Heart right ventricle (tissue), 16 donors: ENCODE measurements at places on chromosomes 1 and 21. TPM values are rescaled to one million over a fixed set of nuclear protein-coding genes. Genes with fewer than 3 reads are reported as not detected.

DNA sequence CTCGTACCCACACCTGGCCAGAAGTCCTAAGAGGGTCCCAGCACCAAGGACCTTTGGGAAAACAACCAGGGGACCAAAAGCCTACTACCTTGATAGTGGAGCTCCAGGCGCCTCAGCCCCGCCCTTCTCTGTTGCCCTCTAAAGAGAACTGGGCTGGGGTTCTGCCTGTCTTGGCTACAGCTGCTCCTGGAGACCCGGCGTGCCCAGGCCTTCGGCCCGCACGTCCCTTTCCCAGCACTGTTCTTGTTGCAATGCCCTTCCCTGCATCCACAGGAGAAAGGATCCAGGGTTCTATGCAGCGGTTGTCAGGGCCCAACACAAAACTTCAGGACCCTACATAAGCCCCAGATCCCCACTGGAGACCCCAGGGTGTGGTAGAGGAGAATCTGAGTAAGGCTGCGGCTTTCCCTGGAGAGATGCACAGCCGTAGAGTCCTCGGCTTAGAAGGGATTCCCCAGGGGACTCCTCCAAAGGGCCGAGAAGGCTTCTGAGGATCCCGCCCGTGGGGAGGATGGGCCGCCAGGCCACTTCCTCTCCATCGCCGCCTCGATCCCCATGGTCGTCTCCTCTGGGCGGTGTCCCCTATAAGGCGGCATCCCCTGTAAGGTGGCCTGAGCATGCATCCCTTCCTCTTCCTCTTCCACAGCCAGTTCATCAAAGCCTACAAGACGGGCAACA is 12.0 kb downstream of the SLC66A1 start:
- H3K27ac ChIP-seq, result no peak overlapping the region
- no peak overlapping the region for H3K4me3 ChIP-seq
- DNase-seq, result no peak
- peaks cover 3% of the 10 kb centered on the region for H3K36me3 ChIP-seq

DNA sequence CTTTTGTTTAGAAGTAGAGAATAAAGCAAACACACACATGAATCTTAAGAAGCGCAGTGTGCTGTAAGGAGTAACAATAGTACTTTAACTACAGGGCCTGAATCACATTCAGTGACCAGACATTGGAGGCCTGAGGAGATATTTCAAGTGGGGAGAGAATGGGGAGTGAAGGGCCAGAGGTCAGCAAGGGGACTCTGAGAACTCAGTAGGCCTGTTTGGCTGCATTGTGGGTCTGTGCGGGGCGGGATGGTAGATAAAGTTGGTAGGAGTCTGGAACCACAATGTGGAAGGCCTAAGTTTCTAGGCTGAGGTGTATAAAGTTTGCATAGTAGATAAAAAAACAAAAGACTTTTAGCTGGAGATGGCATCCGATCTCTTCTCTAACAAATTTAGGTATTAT is 52.7 kb upstream of the WLS start:
- H3K4me1 ChIP-seq, result no peaks in the 10 kb centered on the region
- H3K27me3 ChIP-seq, result no peaks in the 10 kb centered on the region
- no peak overlapping the region for H3K4me3 ChIP-seq
- no peak for DNase-seq
- no peaks in the 10 kb centered on the region for H3K36me3 ChIP-seq

GRCh38 chr21:36097427-36098181 is 27.8 kb downstream of the CBR1 start:
- H3K4me3 ChIP-seq, result no peak overlapping the region
- no peak for DNase-seq
- no peaks in the 10 kb centered on the region for H3K4me1 ChIP-seq

- peak overlapping the region; percentile 33 for H3K27ac ChIP-seq
- H3K36me3 ChIP-seq, result no peaks in the 10 kb centered on the region
- peaks cover 3% of the 10 kb centered on the region for H3K27me3 ChIP-seq
- DNase-seq, result no peak
- H3K4me3 ChIP-seq, result no peak overlapping the region
- no peaks in the 10 kb centered on the region for H3K4me1 ChIP-seq
These were observed 53.9 kb downstream of the NR5A2 start for GRCh38 chr1:200081151-200081968.

GRCh38 chr1:56964349-56965017 is 1.3 kb downstream of the C8B start:
- no peak overlapping the region for H3K4me3 ChIP-seq
- H3K27ac ChIP-seq, result no peak overlapping the region
- no peaks in the 10 kb centered on the region for H3K27me3 ChIP-seq

DNA sequence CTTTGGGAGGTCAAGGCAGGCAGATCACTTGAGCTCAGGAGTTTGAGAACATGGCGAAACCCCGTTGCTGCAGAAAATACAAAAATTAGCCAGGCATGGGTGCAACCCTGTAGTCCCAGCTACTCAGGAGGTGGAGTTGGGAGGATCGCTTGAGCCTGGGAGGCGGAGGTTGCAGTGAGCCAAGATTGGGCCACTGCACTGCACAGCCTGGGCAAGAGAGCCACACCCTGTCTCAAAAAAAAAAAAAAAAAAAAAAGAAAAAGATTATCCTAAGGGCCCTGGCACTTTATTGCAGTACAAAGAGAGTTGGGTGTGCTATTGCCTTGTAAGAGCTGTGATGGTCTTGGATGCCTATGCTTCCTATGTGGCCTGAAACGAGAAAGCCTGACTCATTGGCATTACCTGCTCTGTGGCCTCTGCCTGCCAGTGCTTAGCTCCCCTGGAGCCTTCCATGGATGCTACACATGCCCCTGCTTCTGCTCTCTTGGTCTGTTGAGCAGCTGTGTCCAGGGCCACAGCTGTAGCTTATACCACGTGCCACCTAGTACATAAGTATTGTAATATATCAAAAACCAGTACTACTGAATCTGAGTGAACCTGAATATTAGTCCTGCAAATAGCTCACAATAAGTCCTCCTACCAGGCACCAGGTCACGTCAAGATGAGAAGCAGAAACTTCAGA is 45.8 kb downstream of the DNAJC6 start:
- no peaks in the 10 kb centered on the region for H3K36me3 ChIP-seq
- H3K27me3 ChIP-seq, result no peaks in the 10 kb centered on the region
- no peak for DNase-seq
- H3K4me1 ChIP-seq, result no peaks in the 10 kb centered on the region
- H3K4me3 ChIP-seq, result no peak overlapping the region
- no peak overlapping the region for H3K27ac ChIP-seq

- no peak overlapping the region for H3K27ac ChIP-seq
- no peak overlapping the region for H3K4me3 ChIP-seq
- H3K4me1 ChIP-seq, result no peaks in the 10 kb centered on the region
- no peaks in the 10 kb centered on the region for H3K27me3 ChIP-seq
- DNase-seq, result no peak
These were observed 1160.8 kb upstream of the B3GALT2 start for GRCh38 chr1:194347200-194347599.

Gene DISP1
- 5.7 TPM for total RNA-seq

Gene TCP10L
- 1.6 TPM for total RNA-seq

Gene MINDY1
- 54.4 TPM for total RNA-seq

Gene OR14K1
- total RNA-seq, result not detected

Gene E2F2
- 0.28 TPM for total RNA-seq

Gene PCAT6
- total RNA-seq, result 1.1 TPM

Gene ABCA4
- 0.05 TPM for total RNA-seq

Gene KRTAP12-2
- not detected for total RNA-seq

Gene GABRD
- total RNA-seq, result 0.88 TPM
